Fibroblast of gingiva (primary cell): ENCODE measurements at places on chromosomes 7 and 10.

- no peak for DNase-seq
Measured at GRCh38 chr7:46357290-46357689, 436.2 kb upstream of the IGFBP3 start.

- no peak for DNase-seq
Measured at GRCh38 chr7:98238976-98239375, 13.1 kb downstream of the TECPR1 start.

DNA sequence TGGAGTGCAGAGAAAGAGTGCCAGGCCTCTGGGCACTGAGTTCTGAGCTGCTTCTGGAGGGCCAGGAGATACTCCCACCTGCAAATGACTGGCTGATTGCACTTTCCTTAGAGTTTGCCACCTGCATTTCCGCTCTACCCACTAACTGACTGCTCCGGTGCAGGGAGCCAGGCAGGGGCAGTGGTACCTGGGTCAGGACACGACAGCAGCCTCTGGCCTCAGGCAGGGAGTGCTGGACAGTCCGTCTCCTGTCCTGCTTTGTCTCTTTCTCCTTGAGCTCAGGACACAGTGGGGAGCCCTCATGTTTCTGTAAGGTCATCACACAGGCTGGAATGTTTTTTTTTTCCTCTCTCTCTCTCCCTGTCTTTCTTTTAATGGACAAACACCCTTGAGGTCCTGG is 252.0 kb downstream of the DPP6 start:
- no peak for DNase-seq

- no peak for DNase-seq
Measured at GRCh38 chr10:127243490-127244272, 47.3 kb upstream of the INSYN2A start.

DNA sequence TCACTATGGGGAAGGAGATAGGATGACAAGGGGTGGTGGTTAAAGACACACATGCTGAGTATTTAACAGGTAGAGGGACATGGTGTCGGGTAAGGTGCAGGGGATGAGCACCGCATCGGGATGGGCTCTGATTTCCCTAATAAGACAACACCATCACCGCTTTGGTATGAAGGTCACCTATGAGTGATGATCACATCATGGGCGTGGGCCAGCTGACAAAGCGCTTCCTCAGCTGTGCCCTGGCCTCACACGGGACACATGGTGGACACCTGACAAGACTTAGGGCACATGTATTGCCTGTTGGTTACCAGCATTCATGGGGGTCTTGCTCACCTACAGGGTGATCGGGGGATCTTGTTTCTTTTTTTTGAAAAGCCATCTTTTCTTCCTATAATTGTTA is 12.8 kb downstream of the C7orf57 start:
- DNase-seq, result no peak

DNA sequence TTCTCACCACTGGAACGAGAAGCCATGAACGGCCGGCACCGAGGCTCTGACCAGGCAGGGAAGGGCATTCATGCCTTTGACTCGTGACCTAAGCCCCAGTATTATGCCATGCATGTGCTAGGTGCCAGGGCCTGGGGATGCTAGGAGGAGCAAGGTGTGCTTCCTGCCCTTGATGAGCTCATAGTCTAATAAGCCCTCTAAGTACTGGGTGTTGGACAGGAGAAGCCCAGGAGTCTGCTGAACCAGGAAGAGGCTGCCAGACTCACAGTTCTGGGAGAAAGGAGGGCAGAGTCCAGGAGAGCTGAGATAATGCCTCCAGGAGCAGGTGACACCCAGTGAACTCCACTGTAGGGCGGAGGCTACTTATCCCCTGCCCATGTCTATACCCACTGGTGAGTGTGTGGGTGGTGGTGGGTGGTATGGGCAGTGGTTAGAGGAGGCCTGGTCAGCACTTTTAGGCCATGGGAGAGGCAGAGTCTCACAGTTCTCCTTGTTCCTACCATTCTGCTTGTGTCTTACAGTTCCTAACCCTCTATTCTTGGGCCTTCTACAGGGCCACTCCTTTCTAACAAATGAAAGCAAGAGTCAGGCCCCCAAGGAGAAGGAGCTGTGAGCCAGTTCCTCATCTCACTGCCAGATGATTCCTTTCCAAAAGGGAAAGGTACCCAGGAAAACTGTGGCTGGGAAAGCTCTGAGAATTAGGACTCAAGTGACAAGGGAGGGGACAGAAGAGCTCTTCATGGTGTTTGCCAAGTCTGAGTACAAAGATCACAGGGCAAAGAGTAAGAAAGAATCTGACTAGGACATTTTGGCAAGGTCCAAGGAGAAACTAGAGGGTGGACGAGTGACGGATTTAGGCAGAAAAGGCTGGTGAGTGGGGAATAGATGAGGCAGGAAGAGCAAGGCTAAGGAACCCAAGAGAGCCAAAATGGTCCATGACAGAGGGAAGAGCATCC is 3.6 kb upstream of the MXI1 start:
- no peak for DNase-seq

- DNase-seq, result no peak
Measured at GRCh38 chr10:125961743-125962142, 65.4 kb downstream of the FANK1 start.

DNA sequence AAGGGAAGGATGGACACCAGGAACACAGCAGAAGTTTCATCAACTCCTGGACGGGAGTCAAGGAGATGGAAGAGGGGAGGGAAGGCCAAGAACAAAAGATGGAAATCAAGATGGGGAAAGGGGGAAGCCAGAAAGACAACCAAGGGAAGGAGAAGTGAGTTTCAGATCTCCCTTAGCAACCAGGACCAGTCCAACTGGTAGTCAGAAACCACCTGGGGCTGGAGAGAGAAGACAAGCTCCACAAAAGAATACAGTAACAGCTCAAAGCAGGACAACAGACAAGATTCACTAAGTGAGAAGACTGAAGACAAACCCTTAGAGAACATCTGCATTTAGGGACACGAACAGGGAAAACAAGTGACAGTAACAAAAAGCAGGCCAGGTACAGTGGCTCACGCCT is 30.6 kb downstream of the CDCA7L start:
- no peak for DNase-seq

DNA sequence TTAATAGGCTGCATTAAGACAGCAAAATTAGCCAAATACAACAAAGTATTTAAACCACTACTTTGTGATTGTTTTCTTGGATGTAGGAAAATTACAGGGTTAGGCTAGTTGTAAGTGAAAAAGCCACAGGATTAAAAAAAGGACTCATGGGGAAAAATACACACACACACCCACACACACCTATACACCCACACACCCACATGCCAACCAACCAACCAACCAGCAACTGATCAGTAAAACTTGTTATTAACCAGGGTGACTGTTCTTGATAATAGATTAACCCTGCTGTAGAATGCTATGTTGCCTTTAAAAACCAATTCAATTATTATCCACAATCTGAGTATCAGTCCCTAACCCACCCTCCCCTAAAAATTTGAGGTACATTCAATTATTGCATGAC is 49.0 kb downstream of the MTPN start:
- DNase-seq, result no peak

DNA sequence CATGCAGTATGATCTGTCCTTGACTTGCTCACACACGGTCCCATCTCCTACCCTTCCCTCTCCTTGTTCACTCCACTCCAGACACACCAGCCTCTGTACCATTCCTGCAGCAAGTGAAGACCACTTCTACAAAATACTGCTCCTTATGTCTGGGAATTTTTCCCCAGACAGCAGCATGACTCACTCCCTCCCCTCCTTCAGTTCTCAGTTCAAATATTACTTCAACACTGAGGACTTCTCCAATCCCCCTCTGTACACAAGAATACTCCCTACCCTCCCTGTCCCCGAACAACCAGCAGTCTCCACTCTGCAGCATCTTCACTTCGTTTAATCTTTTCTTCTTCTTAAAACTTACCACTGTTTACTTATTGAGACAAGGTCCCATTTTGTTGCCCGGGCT is 474.0 kb downstream of the GPAM start:
- DNase-seq, result no peak

GRCh38 chr10:123942114-123942861 is 50.7 kb upstream of the CPXM2 start:
- DNase-seq, result no peak
